ENCODE measurements at places on chromosomes 4 and X.

GRCh38 chr4:54539500-54540029 is 118.2 kb upstream of the KIT start:
- peak; percentile 25 for DNase-seq

- DNase-seq: no peak
These were observed 435.0 kb downstream of the MAGEE1 start for GRCh38 chrX:76862509-76862908.

- no peak for DNase-seq
These were observed 124.5 kb upstream of the NOCT start for GRCh38 chr4:138890891-138891570.

GRCh38 chr4:29453303-29453820 is 1266.8 kb upstream of the PCDH7 start:
- no peak for DNase-seq

GRCh38 chrX:39020051-39020669 is 218.9 kb downstream of the MID1IP1 start:
- no peak for DNase-seq

DNA sequence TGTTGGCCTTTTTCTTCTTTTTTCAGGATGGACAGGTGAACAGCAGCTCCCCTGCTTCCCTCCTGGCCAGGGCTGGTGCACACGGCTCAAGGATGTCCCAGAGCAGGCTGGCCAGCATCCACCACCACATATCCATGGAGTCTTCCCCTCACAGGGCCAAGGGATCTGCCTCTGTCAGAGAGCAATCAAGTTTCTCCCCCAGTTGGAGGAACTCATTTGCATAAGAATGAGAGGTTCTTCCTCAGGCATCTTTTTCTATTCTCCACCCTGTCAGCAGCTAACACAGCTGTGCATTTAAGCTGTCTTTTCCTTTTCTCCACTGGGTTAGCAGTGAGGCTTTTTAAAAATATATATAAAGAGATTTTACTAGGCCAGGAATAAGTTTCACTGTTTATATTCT is 143.8 kb downstream of the ANAPC10 start:
- DNase-seq: no peak

GRCh38 chrX:41116948-41117347 is 31.7 kb downstream of the USP9X start:
- no peak for DNase-seq

- DNase-seq: no peak
These were observed 18.2 kb downstream of the ANKRD50 start for GRCh38 chr4:124694306-124694705.

- DNase-seq: peak; percentile 8
These were observed 2.9 kb upstream of the EIF1AX start for GRCh38 chrX:20144491-20144890.

- no peak for DNase-seq
These were observed at the start of gene WNK3 for GRCh38 chrX:54357414-54358377. TSS of gene WNK3 (minus strand) at chrX:54358046.

GRCh38 chr4:89837993-89838390 is 1.0 kb upstream of the SNCA start:
- no peak for DNase-seq

DNA sequence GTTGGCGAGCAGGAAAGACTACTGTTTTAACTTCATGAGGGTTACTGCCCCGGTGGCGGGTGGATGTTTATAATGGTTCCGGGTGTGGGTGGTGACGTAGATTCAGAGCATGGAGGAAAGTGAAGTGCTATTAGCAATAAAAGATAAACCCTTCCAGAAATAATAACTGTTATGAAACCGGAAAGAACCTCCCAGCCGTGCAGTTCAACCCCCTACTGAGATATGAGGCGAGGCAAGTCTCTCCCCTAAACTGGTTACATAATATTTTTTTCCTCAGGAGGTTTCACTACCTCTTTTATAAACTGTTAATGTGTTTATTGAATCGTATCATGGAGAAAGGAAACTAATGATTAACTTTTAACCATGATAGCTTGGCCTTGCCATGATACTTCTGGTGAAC is 33.9 kb upstream of the STIM2 start:
- DNase-seq: peak; percentile 89

DNA sequence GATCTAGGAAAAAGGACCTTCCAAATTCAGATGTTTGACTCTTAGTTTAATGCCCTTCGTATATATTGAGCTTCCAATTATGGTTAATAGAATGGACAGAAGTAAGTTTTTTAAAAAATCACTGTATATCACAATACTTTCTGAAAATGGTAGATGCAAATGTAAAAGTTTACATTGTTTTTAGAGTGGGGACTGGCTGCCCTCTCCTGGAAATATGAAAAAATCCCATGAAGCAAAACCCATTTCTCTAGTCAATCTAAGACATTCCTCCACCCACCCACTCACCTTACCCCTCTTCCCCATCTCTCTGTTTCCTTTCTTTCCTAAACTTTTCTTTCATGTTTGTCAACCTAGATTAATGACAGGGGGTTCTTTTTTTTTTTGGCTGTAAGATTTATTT is 134.5 kb downstream of the ARHGAP6 start:
- peak; percentile 10 for DNase-seq

- DNase-seq: no peak
These were observed 428.9 kb downstream of the EPHA5 start for GRCh38 chr4:65241257-65241997.

DNA sequence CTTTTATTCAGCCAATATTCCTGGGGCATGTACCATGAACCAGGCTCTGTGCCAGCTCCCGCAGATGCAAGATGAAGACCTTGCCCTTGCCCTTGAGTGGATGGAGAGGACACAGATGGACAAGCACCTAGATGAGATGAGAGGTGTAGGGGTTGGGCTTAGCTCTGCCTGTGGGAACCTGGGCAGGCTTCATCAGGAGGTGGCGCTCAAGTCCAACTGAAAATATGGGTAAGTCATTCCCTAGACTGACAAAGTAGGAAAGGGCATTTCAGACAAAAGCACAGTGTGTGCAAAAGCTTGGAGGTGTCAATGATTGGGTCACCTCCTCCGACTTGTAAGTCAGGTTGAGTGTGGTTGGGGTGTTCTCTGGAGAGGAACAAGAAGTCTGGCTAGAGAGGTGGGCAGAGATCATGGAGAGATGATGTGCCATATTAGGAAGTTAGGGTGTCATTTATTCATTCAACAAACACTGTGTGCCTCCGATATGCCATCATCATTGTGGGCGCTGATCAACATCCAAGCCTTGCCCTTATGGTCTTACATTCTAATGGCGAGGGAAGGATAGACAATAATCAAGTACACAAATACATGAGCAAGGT is 64.6 kb downstream of the ANAPC4 start:
- peak; percentile 28 for DNase-seq

GRCh38 chr4:51894059-51894645 is 51.2 kb downstream of the DCUN1D4 start:
- no peak for DNase-seq

DNA sequence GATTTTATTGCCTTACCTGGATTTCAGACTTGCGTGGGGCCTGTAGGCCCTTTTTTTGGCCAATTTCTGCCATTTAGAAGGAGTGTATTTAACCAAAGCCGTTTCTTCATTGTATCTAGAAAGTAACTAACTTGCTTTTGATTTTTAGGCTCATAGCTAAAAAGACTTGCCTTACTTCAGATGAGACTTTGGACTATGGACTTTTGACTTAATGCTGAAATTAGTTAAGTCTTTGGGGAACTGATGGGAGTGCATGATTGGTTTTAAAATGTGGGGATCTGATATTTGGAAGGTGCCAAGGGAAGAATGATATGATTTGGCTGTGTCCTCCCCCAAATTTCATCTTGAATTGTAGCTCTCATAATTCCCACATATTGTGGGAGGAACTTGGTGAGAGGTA is 7.7 kb upstream of the UGT2B10 start:
- DNase-seq: no peak

- no peak for DNase-seq
These were observed 19.0 kb upstream of the PDE5A start for GRCh38 chr4:119647558-119647957.

GRCh38 chrX:73963682-73964081 is 340.3 kb upstream of the ZCCHC13 start:
- no peak for DNase-seq

All from inflammatory macrophage treated with lipopolysaccharide for 1 hour (primary cell).